Endothelial cell (in vitro differentiated cells): ENCODE measurements at places on chromosomes 1 and 21. TPM values are rescaled to one million over a fixed set of nuclear protein-coding genes. Genes with fewer than 3 reads are reported as not detected.

DNA sequence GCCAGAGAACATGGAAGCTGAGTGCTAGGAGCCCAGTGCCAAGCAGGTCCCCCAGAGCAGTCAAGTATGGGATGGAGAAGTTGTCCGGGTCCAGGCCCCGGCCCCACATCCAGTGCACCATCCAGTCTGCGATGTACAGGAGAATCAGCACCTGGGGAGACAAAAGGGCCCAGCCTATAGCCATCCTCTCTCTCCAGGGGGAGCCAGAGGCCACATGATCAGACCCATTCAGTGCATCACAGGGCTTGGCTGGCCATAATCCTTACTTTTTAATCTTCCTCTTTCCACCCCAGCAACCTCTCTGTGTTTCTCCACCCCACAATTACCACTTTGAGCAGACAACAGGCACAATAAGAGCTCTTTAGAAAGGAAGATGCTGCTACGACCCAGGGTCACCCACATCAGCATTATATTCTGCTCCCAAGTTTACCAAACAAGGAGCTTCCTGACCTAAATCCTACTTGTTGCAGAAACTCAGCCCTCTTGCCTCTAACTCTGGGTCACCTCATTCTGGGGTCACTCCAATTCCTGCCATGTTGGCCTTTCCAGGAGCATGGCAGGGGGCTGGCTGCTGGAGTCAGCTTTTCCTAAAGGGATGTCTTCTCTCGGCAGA lies 16.4 kb upstream of the RAB29 start:
- peak; percentile 72 for DNase-seq

- DNase-seq: peak; percentile 45
Observed at GRCh38 chr1:109399326-109399957, 1.7 kb upstream of the SORT1 start.

- DNase-seq: no peak
Observed at GRCh38 chr21:28253338-28253737, 739.3 kb downstream of the LTN1 start.

Gene NOTCH2
- total RNA-seq: 29.7 TPM

DNA sequence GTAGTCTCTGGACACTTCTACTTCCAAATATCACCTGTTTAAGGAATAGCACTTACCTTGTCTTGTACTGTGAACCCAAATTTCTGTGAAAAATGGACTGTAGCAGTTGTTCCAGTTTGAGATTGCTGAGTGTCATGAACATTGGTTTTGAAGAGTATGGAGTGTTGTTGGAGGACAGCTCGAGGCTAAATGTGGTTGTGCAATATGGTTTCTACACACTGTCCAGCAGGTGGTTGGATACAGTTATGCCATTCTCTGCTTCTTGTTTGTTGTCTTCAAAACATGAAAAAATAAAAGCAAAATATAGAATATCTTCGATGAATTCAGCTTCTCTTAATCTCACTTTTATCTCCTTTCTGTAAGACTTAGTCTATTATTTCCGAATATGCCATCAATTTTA lies 67.1 kb downstream of the DDR2 start:
- DNase-seq: no peak

GRCh38 chr1:212485913-212486618 lies 53.3 kb downstream of the NENF start:
- peak; percentile 37 for DNase-seq

Gene ADCY10
- total RNA-seq: 0.31 TPM

DNA sequence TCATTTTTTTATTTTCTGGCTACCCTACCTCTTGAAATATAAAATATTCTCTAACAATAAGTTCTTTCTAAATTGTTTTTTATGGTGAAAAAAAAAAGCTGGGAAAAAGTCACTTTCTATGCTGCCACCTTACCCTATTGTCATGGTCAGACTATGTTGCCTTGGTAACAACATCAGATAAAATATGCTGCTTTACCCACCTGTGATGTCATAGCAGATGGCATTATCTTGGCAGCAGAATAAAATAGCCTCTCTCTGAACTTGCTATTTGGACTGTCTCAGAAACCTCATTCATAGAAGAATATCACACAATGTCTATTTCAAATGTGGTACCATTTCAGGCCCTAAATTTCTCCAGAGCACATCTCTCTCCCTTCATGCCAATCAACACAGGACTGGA lies 69.6 kb upstream of the SGIP1 start:
- DNase-seq: no peak

Gene MAP10
- 4.9 TPM for total RNA-seq

GRCh38 chr1:145858238-145858900 lies 512 bp downstream of the PIAS3 start:
- DNase-seq: peak; percentile 42

DNA sequence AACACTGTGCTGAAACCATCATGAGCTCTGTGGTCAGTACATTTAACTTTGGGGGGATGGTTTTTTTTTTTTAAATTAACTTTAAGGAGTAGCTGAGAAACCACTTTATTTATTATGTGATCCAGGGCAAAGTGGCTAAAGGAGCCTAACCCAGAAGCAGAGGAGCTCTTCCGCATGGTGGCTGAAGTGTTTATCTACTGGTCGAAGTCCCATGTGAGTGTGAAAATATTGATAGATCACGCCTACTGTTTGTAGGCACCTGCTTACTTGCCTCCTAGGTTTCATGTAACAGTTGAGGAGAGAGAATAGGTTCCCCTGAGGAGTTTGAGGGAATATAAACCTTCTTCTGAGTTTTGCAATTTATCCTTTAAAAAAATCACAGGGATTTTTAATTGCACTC lies 181.4 kb downstream of the ZP4 start:
- DNase-seq: no peak

DNA sequence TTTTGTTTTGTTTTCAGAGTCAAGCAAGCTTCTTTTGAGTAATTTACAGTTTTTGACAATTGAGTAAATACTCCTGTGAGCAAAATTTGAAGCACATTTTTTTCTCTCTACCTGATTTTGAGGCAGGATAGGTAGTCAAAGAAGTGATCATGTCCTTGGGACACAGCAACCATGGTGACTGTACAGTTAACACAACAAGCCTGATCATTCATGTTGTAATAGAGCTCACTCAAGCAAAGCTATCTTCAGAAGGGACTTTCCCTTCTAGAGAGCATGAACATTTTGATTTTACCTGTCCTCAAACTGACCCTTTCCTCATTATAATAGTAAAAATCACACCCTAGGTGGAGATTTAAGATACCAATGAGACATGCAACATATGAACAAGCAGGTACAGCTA lies 126.5 kb upstream of the KCNK1 start:
- DNase-seq: no peak

Gene C8A
- total RNA-seq: not detected

DNA sequence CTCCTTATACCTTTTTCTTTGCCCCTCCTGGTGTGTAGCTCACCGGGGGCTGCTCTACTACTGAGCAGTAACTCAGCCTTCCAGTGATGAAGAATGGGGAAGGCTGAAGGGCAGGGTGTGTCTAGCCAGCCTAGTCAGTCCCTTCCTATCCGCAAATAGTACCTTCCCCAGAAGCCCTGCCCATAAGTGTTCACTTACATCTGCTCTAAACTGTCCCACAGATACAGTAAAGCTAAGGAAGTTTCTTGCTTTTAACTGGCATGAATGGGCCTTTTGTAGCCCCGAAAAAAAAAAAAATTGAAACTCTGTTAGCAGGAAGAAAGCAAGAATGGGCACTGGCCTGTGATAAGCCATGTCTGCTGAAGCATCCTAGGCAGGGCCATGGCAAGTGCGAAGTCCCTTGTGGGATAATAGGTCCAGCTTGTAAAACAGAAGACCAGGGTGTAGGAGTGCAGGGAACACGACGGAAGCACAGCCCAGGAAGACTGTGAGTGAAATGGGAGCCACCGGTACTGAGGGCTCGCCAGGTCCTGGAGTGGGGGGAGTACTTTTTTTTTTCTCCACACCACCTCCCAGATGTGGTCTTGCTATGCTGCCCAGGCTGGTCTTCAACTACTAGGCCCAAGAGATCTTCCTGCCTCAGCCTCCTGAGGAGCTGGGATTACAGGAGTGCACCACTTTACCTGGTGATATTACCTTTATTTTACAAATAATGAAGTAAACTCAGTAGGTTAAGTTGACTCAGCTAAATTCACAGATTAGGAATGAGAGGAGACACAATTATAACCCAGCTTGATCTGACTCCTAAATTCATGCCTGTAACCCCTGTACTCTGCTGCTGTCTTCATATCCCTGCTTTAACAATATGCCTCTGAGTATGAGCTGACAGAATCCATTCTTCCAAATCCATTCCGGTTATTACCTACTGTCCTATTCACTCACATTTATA lies 347.5 kb downstream of the SMYD3 start:
- no peak for DNase-seq

DNA sequence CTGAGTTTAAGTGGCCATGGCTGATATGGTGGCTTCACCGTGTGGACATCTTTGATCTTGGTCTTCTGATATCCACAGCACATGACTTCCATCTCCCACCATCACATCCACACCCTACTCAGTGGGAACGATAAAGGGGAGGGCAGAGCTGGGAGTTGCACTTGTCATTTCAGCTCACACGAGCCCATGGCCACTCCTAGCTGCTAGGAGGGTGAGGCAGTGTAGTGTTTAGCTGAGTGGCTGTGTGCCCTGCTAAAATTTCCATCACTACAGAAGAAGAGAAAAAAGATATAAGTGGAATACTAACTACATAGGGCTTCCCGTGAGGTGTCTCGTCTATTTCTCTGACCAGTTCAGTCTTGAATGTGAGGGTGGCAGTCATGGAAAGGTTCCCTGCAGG lies 123.3 kb upstream of the EDN2 start:
- DNase-seq: no peak

Gene HENMT1
- total RNA-seq: 10.5 TPM

- DNase-seq: no peak
Observed at GRCh38 chr1:159012495-159012894, 2.8 kb downstream of the IFI16 start.

Gene AZIN2
- 1.4 TPM for total RNA-seq

- no peak for DNase-seq
Observed at GRCh38 chr21:41596241-41596925, 88.4 kb upstream of the TMPRSS2 start.

Gene MYBPHL
- not detected for total RNA-seq

DNA sequence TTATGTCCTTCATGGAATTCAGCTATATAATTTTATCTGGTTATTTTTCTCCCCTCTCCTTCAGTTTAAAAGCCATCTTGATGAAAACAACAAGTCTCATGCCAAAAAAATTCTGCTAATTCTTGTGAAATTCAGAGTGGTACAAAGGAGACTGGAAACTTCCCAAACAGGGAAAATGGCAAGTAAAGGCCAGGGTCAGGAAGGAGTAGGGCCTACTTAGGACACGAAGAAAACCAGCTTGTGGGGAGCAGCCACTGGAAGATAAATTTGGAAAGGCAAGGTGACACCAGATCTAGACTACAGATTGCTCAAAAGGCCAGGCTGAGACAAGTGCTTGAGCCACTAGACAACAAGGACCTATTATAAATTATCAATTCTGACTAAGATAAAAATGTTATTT lies 6.4 kb downstream of the TSTD1 start:
- no peak for DNase-seq

Gene ARTN
- total RNA-seq: 0.67 TPM

DNA sequence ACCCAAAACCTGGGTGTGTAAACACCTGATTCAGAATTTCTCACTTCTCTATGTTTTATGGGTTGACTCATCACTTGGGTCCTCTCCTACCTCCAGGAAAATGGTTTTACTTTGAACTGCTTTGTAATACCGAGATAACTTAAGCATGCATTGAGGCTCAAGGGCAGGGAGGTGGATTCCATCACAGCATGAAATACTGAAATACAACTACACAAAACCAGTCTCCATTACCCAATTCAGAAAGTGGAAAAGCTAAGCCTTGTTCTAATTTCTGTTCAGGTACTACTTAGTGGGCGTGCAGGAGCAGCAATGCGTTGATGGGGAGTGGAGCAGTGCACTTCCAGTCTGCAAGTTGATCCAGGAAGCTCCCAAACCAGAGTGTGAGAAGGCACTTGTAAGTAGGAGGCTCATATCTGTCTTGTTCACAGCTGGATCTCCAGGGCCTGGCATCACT lies 6.1 kb upstream of the C4BPA start:
- DNase-seq: no peak

Gene GIPC2
- total RNA-seq: 2.9 TPM

Gene GFI1
- total RNA-seq: 0.26 TPM

GRCh38 chr1:21539933-21540332 lies 30.7 kb downstream of the ALPL start:
- DNase-seq: peak; percentile 61

Gene IRF6
- total RNA-seq: 21.3 TPM
